ENCODE measurements at places on chromosomes 5 and 9. TPM values are rescaled to one million over a fixed set of nuclear protein-coding genes. Genes with fewer than 3 reads are reported as not detected.

GRCh38 chr5:176778921-176779465 is 31.4 kb upstream of the UNC5A start:
- no peak for DNase-seq

DNA sequence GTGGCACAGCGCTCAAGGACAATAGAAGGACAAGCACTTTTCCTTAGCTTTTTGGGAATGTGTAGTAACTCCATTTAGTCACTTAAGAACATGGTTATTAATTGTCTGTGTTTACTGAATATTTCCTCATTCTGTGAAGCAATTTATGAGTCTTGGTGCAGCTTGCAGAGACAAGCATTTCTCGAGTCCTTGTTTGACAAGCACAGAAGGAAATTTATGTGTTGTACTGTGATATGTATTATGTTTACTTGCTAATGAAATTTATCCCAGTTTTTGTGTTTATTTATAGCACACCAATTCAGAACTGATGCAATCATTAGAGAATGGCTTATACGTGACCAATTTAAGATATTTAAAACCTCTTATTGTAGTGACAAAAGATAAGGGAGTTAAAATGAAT is 168.6 kb downstream of the PRELID2 start:
- no peak for DNase-seq

GRCh38 chr5:26553079-26553478 is 485.3 kb downstream of the CDH9 start:
- peak; percentile 52 for DNase-seq

- DNase-seq, result no peak
Observed at GRCh38 chr9:131772940-131773339, 33.1 kb upstream of the RAPGEF1 start.

Gene TEX48
- not detected for total RNA-seq

DNA sequence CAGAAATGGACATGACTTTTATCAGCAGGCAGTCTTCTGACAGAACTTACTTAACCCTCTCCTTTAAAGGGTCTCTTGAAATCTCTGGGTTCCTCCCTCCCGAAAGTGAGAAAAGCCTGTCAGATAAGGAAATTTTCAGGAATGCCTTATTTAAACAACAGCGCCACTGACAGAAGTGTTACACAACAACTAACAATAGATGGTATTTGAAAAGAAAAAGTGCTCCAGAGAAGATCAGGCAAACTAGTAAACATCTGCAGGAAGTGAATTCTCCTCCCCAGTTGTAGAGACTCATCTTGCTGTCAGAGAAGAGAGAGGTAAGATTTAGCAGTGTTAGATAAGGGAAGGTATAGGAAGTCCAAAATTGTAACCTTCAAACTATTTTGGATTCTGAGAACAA is 107.2 kb upstream of the NFIL3 start:
- DNase-seq, result no peak

DNA sequence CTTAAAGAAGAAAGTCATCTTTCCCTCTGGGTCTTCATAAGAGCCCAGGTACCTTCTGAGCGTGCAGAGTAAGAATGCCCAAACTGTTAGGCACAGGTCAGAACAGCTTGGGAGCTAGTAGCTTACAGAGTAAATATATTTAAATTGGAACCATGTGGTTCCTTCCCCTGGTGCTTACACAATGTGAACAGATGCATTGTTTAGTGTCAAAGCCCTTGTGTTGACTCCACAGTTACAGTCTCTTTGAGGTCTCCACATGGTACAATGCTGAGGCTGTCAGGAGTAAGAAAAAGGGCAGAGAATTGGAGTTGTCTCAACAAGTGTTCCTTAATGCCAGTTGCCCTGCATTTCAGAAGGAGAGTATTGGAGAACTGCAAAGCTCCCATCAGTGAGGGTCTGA is 188.5 kb downstream of the PAPPA start:
- no peak for DNase-seq

All from H4 (cell line).